Kasumi-1 (cell line): ENCODE measurements at places on chromosomes 1 and 21.

- DNase-seq = no peak
Measured at GRCh38 chr1:198708761-198709525, 70.1 kb downstream of the PTPRC start.

DNA sequence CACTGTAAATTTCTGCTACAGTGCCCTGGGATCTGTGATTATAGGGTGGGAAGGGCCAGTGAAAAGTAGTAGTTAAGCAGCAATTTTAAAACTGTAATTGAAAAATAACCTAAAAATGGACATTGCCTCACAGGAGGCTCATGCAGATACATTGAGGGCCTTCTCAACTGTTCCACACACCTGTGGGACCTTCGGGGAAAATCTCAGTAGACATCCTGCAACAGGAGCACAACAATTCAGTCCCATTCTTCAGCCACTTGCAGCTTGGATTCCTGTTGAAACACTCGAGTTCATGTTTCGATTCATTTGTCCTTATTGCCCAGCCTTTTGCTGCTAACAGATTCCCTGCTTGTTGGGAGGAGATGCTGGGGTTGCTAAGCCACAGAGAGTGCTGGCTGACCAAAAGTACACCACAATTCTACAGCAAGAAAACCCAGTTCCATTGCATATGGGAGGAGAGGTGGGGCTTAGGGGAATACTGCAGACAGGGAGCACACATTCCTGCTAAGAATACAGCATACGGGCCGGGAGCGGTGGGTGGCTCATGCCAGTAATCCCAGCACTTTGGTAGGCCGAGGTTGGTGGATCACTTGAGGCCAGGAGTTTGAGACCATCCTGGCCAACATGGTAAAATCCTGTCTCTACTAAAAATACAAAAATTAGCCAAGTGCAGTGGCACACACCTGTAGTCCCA is 4.5 kb downstream of the TMCC2 start:
- DNase-seq = no peak

- peak; percentile 59 for DNase-seq
Measured at GRCh38 chr1:76330991-76331603, 256.6 kb downstream of the ST6GALNAC3 start.

GRCh38 chr1:190975827-190976226 is 498.2 kb upstream of the BRINP3 start:
- peak; percentile 34 for DNase-seq

DNA sequence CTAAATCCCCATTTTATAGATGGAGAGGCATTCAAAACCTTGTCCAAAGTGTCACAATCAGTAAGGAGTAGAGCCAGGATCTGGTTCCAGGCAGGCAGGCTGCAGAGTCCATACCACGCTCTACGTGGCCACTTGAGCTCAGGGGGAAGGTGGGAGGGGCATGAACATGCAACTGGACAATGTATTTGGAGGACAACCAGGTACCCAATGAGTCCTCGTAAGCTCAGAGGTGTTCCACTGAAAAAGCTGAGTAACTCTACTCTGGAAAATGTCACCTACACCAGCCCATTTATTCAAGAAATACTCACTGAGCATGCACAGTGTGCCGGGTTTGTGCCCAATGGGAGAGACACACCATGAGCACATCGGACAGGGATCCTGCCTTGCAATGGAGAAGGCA is 11.2 kb upstream of the GUCA2B start:
- DNase-seq = no peak

DNA sequence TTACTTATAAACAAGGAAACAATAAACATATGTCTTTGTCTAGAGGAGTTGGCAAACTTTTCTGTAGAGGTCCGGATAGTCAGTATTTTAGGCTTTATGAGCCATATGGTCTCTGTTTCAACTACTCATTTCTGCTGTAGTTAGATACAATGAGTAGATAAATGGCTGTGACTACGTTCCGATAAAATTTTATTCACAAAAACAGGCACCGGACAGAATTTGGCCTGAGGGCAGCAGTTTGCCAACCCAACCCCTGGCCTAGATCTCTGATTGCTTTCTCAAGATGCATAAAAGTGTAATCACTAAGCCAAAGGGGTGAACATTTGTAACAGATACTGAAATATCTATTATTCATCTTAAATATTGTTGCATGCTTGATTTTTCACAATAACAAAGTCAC is 123.1 kb upstream of the ESRRG start:
- DNase-seq = no peak

DNA sequence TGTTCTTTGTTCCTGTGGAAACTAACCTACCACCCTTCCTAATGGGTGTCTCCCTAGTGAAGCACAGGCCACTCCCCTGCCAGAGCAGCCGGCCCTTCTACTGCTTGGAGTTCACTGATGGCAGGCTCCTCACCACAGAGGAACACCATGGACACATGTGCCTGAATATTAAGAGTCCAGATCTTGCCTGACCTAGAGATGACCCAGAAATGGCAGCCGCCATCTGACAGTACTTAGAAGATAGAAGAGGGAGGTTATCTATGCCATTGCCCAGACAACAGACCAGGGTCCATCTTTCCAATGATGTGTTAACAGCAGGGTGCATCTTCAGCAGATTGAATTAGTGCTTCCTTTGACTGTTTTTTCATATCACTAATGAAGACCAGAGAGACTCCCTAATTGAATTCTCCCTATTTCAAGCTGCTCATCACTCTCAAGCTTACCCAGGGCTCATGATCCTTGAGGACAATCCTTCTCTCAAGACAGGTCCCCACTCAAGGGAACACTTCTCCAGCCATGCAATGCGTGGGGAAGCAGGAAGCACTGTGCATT is 59.8 kb downstream of the PLEKHA6 start:
- no peak for DNase-seq

- DNase-seq = peak; percentile 17
Measured at GRCh38 chr21:41932191-41932575, 21.6 kb downstream of the C2CD2 start.

DNA sequence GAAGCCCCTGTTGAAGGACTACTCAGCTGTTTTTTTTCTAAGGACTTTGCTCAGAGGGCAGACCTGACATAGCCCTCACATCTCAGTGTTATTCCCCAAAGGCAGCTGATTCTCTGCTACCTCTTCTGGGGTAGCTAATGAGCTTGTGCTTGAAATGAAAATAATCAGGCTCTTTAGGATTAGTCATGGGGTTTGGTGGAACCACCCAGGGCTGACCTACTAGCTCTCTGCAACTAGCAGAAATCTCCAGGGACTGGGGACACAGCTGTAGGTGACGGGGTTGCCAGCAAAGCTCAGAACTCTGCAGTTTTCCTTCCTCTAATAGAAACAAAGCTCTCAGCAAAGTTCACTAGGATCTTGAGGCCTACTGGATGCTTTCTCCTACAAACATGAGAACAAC is 106.4 kb upstream of the BCL9 start:
- DNase-seq = no peak

- DNase-seq = peak; percentile 76
Measured at GRCh38 chr1:179217943-179218507, 11.5 kb downstream of the ABL2 start.

- no peak for DNase-seq
Measured at GRCh38 chr1:26031196-26031595, 9.6 kb downstream of the EXTL1 start.

DNA sequence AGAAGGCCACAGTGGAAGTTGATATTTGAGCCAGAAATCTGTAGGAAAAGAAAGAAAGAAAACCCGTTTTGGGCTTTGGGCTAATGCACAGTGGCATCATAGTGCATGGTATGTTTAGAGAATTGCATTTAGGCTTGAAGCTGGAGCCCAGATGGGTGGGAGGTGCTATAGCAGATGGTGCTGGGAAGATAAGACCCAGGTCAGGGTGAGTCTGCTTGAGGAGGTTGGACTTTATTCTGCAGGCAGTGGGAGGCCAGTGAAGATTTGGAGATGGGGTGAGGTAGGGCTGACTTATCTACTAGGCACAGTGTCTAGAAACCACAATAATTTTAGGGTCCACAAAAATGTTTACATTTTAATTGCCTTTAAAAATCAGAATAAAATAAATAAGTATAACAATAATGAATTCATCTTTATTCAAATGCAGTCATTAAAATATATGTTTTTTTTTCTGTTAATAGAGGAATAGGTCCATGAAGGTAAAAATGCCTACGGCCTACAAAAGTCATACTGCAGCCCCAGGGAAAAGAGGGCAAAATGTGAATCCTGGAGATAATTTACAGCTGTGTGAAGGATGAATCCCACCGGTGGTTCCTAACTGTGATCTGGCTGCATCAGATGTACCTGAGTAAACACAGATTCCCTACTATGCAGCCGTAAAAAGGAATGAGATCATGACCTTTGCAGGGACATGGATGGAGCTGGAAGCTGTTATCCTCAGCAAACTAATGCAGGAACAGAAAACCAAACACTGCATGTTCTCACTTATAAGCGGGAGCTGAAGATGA is 8.7 kb downstream of the DNAJC6 start:
- DNase-seq = no peak

GRCh38 chr1:2174348-2175054 is 20.1 kb downstream of the FAAP20 start:
- DNase-seq = peak; percentile 56

- peak; percentile 35 for DNase-seq
Measured at GRCh38 chr1:54053745-54054437, 483 bp downstream of the TCEANC2 start.

- no peak for DNase-seq
Measured at GRCh38 chr1:35029761-35030160, 2.0 kb downstream of the ZMYM6 start.

DNA sequence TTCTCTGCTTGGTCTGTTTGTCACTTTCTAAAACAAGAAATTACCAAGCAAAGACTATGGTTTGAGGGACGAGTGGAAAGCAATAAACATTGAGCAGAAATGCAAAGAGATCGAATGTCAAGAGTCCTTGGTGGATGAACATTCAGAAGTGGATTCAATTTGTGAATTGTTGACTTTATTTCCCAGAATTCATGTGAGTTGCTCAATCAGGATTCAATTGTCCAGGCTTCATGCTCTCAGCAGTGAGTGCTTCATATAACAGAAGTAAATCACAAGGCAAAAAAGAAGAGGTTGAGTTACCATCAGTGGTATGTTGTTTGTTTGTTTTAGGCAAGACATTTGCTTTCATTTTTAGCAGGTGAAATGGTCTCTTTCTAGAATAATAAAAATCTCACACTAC is 31.9 kb downstream of the NGF start:
- DNase-seq = no peak

DNA sequence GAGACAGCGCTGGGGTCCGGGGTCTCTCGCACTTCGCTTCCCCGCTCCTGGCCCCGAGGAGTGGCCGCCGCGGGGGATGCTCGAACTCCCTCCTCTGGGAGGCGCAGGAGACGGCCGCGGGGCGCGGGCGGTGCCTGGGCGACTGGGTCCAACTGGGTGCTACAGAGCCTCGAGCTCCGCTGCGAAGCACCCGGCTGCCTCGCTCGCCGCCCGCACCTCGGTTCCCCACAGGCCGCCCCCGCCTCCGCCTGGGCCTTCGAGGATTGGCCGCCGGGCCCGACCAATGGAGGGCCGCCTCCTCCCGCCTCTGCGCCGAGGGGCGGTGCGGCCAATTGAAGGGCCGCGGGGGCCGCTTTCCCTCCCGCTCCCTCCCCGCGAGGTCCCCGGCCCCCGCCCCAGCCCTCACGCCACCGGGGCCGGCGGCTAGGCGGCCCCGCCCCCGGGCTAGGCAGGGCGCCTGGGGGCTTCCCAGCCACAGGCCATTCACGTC is at the start of gene CNN3:
CNN3 (minus strand) TSS at position 196 of the 490 bp plus-strand sequence. CDS start 216 bp downstream, outside the sequence.
- no peak for DNase-seq

- no peak for DNase-seq
Measured at GRCh38 chr1:13784971-13785370, 85.0 kb downstream of the PRDM2 start.

DNA sequence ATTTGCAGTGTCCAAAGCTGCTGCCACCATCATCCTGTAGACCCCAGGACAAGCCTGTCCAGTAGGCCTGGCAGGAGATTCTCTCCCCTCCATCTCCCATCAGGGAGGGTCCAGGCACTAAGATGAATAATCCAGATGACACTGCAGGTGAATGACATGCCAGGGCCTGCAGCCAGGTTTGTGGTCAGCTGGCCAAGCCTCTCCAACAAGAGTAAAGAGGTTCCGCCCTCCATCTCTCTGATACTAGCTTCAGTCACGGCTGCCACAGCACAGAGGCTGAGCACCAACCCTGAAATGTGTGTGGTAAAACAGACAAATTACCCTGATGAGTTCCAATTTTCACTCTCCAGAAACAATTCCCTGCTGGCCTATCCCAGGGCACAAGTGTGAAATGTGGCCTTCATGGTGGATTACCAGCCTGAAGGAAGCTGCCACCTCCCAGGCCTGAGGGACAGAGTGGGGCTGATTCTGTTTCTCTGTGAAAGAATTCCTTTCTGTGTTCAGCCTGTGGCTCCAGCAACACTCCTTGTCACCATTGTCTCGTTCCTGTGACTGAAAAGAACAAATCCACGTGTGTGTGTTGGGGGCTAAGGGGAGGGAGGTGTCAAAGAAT is 19.9 kb upstream of the LHX4 start:
- no peak for DNase-seq

GRCh38 chr1:88140325-88140724 is 543.7 kb upstream of the PKN2 start:
- no peak for DNase-seq

- DNase-seq = no peak
Measured at GRCh38 chr1:218481116-218481775, 136.1 kb downstream of the TGFB2 start.

GRCh38 chr1:247435030-247435758 is 19.2 kb downstream of the NLRP3 start:
- DNase-seq = no peak

GRCh38 chr1:93079685-93080141 is 630 bp downstream of the MTF2 start:
- peak; percentile 69 for DNase-seq

GRCh38 chr1:63807046-63807445 is 33.2 kb downstream of the ROR1 start:
- DNase-seq = no peak

DNA sequence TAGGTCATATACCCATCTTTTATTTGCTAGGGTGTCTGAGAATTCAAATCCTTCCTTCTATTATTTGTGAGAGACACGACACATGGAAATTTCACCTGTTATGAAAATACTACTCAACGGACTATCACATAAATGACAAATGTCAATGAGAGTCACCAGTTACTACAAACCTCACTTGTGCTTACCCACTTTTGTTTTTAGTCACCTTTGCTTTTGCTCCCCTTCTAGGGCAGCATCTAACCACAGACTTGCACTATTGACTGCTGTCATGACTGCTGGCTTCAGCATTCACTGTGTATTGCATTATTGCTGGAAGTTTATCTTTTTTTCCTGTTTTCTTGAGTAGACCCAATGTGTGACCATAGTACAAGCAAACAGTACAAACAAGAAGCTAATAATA is 1048.0 kb downstream of the PLA2G4A start:
- no peak for DNase-seq

- peak; percentile 73 for DNase-seq
Measured at GRCh38 chr1:84991097-84991920, 5.6 kb downstream of the MCOLN2 start.

DNA sequence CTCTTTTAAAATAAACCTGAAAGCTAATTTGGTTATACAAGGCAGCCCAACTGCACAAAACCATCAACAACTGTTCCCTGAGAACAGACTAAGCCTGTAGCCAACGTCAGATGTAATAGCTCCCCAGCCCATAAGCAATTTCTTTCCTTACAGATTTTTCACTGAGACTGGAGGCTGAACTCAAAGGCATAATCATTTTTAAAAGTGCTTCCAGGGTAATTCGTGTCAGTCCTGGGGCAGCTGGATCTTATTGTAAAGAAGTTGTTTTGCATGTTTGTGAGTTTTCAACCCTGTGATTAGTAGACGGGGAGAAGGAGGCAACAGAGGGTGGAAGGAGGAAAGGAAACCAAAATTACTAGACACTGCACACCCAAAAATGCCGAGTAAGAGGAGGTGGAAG is 3.2 kb downstream of the DPT start:
- DNase-seq = no peak

- DNase-seq = no peak
Measured at GRCh38 chr1:158163000-158163947, 17.4 kb upstream of the CD1D start.
